ENCODE measurements at places on chromosomes 6 and 20. TPM values are rescaled to one million over a fixed set of nuclear protein-coding genes. Genes with fewer than 3 reads are reported as not detected.

The HNF4A gene
- 0.04 TPM for polyA plus RNA-seq

The TM9SF4 gene
- polyA plus RNA-seq = 42.4 TPM

The IL17F gene
- not detected for polyA plus RNA-seq

The FAM83D gene
- 7.7 TPM for polyA plus RNA-seq

- no peak for DNase-seq
Observed at GRCh38 chr20:38926934-38927616, 858 bp downstream of the FAM83D start.

DNA sequence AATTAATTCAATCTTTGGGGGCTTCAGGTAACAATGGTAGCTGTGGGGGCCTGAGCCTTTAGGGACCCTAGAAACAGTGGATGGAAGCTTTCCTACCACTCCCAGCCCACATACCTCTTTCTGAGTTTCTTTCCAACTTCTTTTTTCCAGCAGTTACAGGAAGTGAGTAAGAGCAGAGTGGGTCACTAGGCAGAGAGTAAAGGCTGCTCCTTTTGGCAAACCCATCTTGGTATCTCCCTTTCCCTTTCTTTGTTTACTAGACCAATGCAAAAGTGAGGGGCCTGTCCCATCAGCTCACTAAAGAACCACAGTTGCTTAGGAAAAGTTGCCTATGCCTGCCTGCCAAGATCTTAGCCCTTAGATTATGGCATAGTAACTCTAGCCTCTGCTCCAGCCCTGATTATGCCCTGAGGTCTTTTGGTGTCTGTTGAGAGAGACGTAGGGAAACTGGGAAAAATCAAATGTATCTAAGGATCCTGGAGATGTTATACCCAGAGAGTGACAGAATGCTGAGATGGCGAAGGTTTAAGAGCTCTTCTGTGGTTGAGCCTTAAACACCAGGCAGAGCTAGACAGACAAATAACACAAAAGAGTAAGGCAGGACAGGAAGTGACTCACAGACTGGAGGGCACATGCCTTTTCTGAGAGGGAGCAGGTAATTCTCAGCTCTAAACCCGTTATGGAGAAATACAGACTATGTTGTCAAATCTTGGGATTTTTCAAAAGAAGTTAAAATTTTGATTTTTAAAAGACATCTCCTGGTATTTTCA, 31.3 kb downstream of the TRMT6 start:
- DNase-seq = no peak

The C6orf132 gene
- 0.52 TPM for polyA plus RNA-seq

DNA sequence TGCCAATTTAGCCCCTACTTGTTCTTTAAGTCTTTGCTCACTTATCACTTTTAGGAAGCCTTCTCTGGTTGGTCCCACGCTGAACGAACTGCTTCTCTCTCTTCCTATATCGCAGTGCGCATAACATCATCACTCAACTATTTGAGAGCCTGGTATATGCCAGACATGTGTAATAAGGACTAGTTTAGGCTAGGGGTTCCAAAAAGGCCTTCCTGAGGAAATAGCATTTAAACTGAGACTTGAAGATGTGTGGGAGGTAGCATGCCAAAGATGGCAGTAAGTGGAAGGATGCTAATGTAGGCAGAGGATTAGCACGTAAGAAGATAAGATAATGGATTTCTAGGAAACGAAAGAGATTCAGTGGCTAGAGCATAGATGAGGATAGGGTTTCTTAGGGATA, 4.8 kb downstream of the CCDC28A start:
- no peak for DNase-seq

The OR2H1 gene
- not detected for polyA plus RNA-seq

GRCh38 chr20:48222595-48223180, 437.4 kb upstream of the SULF2 start:
- no peak for DNase-seq

DNA sequence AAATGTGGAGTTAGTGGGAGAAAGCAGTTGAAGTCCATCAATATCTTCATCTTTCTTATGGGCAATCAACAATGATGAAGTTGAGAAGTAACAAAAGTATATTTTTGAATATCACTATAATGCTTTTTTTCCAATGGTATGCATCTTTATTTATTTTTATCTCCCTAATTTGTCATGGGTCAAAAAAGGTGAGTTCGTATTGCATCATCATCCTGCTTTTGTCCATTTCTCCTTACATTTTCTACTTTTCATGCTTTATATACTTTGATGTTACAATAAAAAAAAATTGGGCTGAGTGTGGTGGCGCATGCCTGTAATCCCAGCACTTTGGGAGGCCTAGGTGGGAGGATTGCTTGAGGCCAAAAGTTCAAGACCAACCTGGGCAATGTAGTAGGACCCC, 101.2 kb upstream of the STXBP5 start:
- no peak for DNase-seq

DNA sequence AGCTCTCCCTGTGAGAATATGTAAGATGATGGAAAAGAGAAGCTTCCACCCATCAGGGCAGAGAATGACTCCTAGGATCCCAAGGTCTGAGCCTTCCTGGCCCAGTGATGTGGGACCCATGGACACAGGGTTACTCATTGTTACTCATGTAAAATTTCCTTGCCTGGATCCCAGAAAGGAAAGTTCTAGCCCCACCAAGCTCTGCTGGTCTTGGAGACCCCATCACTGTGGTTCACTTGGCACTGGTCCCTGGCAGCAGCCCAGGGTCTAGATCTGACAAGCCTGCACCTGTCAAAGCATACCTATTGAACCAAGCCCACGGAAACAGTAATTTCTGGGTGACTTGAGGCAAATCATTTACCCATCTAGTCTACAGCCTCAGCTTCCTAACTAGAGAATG, 22.1 kb downstream of the MDGA1 start:
- no peak for DNase-seq

GRCh38 chr6:127147534-127147933, 29.1 kb downstream of the RSPO3 start:
- no peak for DNase-seq

- DNase-seq = no peak
Observed at GRCh38 chr6:156146891-156147290, 630.3 kb upstream of the ARID1B start.

The ACTR5 gene
- 6.9 TPM for polyA plus RNA-seq

DNA sequence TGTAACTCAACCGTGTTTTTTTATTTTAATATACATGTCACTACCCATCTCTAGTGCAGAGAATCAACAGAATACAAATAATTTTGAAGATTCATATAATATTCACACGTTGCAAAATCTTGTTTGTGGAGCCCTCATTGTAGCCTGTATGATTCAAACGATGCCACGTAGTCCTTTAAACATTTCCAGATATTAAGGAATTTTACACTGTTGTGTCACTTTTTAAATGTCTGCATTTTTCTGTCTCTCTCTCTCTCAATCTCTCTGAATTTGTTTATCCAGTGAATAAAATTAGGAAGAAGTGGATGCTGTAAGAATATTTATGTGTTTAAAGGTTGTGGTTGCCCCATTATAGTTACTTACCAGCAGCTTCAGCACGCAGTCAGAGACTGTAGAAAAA, 262.0 kb downstream of the PAX1 start:
- no peak for DNase-seq

All from hindlimb muscle (tissue), 1 donor.